ENCODE measurements at places on chromosomes 5 and 9. TPM values are rescaled to one million over a fixed set of nuclear protein-coding genes. Genes with fewer than 3 reads are reported as not detected.

INSL4 gene
- total RNA-seq, result not detected

PCDHA2 gene
- total RNA-seq, result not detected

RNF20 gene
- total RNA-seq, result 43.0 TPM

PROB1 gene
- 5.2 TPM for total RNA-seq

IQGAP2 gene
- total RNA-seq, result 0.59 TPM

THBS4 gene
- 0.73 TPM for total RNA-seq

LHX6 gene
- total RNA-seq, result not detected

CCDC69 gene
- 0.68 TPM for total RNA-seq

ZNF883 gene
- total RNA-seq, result 6.8 TPM

RMND5B gene
- total RNA-seq, result 18.2 TPM

PGM5 gene
- not detected for total RNA-seq

HTR1A gene
- total RNA-seq, result not detected

ADGRD2 gene
- not detected for total RNA-seq

NDUFS6 gene
- 50.6 TPM for total RNA-seq

DRD1 gene
- not detected for total RNA-seq

PCDHGC5 gene
- 2.6 TPM for total RNA-seq

TYRP1 gene
- total RNA-seq, result not detected

PANK3 gene
- 37.0 TPM for total RNA-seq

GABRA1 gene
- not detected for total RNA-seq

SPATA31E1 gene
- not detected for total RNA-seq

PELO gene
- 51.0 TPM for total RNA-seq

C9 gene
- 0.09 TPM for total RNA-seq

All from HFFc6 (cell line).